ENCODE measurements at places on chromosomes 2 and 18. TPM values are rescaled to one million over a fixed set of nuclear protein-coding genes. Genes with fewer than 3 reads are reported as not detected.

PCARE gene
- total RNA-seq, result not detected

ZBTB7C gene
- total RNA-seq, result 0.39 TPM

ACKR3 gene
- total RNA-seq, result 0.64 TPM

KYNU gene
- total RNA-seq, result not detected

CAPN14 gene
- 0.07 TPM for total RNA-seq

ERICH2 gene
- 0.66 TPM for total RNA-seq

ZNF385B gene
- 3.0 TPM for total RNA-seq

POTEI gene
- 1.2 TPM for total RNA-seq

HOXD1 gene
- not detected for total RNA-seq

RNF152 gene
- 2.3 TPM for total RNA-seq

NDC80 gene
- total RNA-seq, result 38.5 TPM

REG3G gene
- total RNA-seq, result not detected

TMEM17 gene
- 1.5 TPM for total RNA-seq

ARHGAP15 gene
- total RNA-seq, result not detected

SNORC gene
- 0.61 TPM for total RNA-seq

CFAP53 gene
- 0.15 TPM for total RNA-seq

NETO1 gene
- total RNA-seq, result 5.9 TPM

KIF5C gene
- 52.9 TPM for total RNA-seq

DCDC2C gene
- not detected for total RNA-seq

TRPM8 gene
- total RNA-seq, result 0.20 TPM

RNF125 gene
- 9.4 TPM for total RNA-seq

ZC3H8 gene
- total RNA-seq, result 6.9 TPM

BMP10 gene
- total RNA-seq, result not detected

OTOS gene
- total RNA-seq, result not detected

FRZB gene
- total RNA-seq, result 1.1 TPM

SRSF7 gene
- total RNA-seq, result 576 TPM

TDRD15 gene
- total RNA-seq, result not detected

DPP4 gene
- 2.8 TPM for total RNA-seq

ERFE gene
- 2.1 TPM for total RNA-seq

ALPG gene
- 1.4 TPM for total RNA-seq

SIX3 gene
- 0.55 TPM for total RNA-seq

DNAJC5G gene
- total RNA-seq, result 0.44 TPM

ASXL3 gene
- 0.35 TPM for total RNA-seq

LOXHD1 gene
- total RNA-seq, result 0.11 TPM

TRAK2 gene
- total RNA-seq, result 13.8 TPM

LIMS4 gene
- 0.55 TPM for total RNA-seq

ABCG5 gene
- total RNA-seq, result not detected

UGT1A10 gene
- total RNA-seq, result not detected

SLC4A3 gene
- total RNA-seq, result 11.1 TPM

DSC1 gene
- total RNA-seq, result not detected

AQP4 gene
- 0.42 TPM for total RNA-seq

CHRND gene
- not detected for total RNA-seq

Measured in H9 (cell line).